ENCODE measurements at places on chromosomes 4 and X. TPM values are rescaled to one million over a fixed set of nuclear protein-coding genes. Genes with fewer than 3 reads are reported as not detected.

BEX5 gene
- polyA plus RNA-seq = 7.6 TPM

SPANXN3 gene
- not detected for polyA plus RNA-seq

CFP gene
- 12.0 TPM for polyA plus RNA-seq

UTP14A gene
- polyA plus RNA-seq = 28.1 TPM

FRMD7 gene
- polyA plus RNA-seq = not detected

MAGEB2 gene
- polyA plus RNA-seq = not detected

C1QTNF7 gene
- 1.2 TPM for polyA plus RNA-seq

CLDN34 gene
- 0.13 TPM for polyA plus RNA-seq

SMR3B gene
- 8.9 TPM for polyA plus RNA-seq

CCDC110 gene
- 2.0 TPM for polyA plus RNA-seq

FHIP1A gene
- 1.0 TPM for polyA plus RNA-seq

SLC49A3 gene
- polyA plus RNA-seq = 24.5 TPM

Data from adrenal gland (tissue), 19 donors.